ENCODE measurements at places on chromosomes 13 and 19.
A peak's percentile ranks its signal among the peaks of the same experiment; 100 is the strongest.

DNA sequence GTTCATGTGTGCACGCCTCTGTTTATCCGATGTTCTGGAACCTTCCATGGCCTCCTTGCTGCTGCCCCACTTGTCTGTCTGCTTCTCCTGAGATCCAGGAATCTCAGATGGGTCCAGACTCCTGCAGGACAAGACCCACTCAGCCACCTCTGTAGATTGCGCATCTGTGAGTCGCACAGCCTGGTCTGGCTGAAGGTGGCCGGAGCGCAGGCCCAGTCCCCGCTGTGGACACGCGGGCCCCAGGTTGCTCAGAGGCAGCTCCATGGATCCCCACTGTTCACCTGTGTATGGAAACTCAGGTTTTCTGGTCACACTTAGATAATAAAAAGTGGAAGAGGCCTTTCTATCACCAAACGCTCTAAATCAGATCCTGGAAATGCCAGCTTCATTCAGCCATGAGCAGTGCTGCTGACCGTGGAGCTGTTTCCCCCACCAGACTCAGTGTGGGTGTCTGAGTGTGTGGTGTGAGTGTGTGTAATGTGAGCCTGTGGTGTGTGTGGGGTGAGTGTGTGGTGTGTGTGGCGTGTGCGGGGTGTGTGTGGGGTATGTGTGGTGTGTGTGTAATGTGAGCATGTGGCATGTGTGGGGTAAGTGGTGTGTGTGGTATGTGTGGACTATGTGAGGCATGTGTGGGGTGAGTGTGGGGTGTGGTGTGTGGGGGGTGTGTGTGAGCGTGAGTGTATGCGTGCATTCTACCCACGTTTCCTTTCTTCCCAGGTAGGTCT is 59.5 kb downstream of the MCF2L start:
- DNase-seq = no peak

DNA sequence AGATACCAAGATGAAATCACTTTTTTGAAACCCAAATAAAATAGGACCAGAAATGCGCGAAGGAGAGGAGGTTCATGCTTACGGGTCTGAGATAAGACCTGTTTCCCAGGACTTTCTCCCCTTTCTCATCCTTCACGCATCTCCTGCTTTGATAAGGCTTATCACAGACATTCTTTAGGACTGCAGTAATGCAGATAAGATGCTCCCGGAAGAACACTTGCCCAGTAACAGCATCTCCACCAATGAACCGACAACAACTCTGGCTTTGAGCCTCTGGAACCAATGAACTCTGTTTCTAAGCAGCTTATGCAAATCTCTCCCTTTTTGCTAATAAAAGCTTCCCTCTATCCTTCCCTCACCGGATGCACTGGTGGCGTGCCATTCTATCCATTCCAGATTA is 783.4 kb upstream of the ARGLU1 start:
- no peak for DNase-seq

DNA sequence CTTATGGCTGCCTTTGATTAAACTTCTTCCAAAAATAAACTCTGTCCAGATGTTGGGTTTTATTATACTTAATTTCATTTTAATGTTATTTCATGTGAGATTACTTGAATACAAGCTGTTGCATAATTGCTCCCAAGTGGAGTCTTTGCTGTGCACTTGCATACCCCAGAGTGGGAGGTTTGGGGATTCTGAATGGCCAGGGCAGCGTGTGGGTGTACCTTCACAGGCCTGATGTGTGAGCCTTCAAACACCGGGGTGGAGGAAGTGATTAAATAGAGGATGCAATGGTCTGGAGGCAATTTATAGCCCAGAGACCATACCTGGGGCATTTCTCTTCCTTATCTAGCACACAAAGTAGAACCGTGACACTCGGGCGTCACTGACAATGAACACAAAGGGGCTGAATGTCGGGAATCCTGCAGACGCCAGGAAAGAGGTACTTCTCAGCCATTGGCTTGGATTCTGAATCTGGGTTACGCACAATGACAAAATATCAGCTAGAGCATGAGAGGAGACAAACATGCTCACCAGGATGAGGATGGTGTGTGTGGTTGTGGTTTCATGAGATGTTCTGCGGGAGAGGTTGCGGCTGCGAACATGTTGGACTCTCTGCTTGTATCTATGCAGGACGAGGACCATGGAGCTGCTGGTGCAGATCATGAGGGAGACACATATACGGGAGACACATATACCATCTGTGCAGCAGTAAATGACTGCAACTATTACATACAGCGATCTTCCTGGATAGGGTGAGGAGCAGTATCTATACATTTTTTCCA is 7.1 kb upstream of the LILRA5 start:
- DNase-seq = no peak

- DNase-seq = no peak
Measured at GRCh38 chr13:45564133-45564776, 51.3 kb downstream of the ERICH6B start.

DNA sequence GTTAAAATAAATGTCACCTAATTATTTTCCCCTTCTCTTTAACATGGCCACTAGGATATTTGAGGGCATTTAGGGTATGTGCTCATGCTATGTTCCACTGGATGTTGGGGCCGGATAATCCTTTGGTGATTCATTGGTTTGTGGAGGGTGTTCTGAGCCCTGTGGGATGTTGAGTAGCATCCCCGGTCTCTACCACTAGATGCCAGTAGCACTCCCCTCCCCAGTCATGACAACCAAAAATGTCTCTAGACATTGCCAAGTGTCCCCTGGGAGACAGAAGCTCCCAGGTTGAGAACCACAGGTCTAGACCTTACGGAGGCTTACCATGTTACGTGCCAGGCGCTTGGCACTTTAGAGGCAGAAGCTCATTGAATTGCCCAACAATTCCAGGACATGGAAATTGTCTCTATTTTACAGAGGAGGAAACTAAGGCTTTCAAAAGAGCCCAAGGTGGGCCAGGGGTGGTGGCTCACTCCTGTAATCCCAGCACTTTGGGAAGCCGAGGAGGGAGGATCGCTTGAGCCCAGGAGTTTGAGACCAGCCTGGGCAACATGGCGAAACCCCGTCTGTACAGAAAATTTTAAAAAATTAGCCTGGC is 14.1 kb downstream of the SHANK1 start:
- DNase-seq = no peak

DNA sequence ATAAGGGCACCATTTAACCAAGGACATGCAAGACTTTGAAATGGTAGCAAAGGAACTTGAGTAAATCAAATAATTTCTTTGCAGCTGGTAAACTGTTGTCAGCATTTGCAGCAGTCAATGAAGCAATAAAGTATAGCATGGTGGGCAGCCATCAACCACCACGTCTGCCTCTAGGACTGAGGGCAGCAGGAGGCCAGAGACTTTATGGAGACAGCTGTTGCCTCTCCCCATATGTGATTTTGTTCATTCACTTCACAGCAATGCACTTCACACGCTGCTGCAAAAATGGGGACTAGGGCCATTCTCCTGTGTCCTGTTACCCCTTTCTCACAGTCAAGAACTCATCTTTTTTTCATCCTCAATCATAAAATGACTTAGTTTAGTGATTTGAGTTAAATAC is 51.3 kb upstream of the PCDH9 start:
- no peak for DNase-seq

DNA sequence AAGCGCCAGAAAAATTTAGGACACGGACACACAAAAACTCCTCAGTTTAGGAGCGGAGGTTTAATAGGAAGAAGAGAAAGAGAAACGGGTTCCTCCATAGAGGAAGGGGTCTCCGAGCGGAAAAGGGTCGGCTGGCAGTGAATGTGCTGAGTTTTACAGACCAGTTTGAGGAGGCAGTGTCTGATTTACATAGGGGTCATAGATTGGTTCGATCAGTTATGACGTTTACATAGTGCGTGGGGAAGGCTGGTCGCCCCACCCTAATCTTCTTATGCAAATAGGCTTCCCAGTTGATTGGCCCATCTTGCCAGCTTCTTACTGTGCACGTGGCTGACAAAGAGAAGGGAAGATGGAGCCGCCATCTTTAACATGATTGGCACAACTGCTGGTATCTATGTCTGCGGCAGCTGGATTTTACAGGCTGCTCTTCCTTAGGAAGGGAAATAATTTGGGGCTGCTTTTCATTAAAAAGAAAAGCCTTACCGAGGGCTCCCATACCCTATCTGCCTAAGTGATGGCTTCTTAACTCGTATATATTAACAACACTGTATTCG is 1.2 kb upstream of the ZNF225 start:
- DNase-seq = no peak

GRCh38 chr13:53068585-53069520 is 40.2 kb downstream of the OLFM4 start:
- no peak for DNase-seq

- DNase-seq = no peak
Measured at GRCh38 chr19:5977222-5977784, 637 bp downstream of the RANBP3 start.

DNA sequence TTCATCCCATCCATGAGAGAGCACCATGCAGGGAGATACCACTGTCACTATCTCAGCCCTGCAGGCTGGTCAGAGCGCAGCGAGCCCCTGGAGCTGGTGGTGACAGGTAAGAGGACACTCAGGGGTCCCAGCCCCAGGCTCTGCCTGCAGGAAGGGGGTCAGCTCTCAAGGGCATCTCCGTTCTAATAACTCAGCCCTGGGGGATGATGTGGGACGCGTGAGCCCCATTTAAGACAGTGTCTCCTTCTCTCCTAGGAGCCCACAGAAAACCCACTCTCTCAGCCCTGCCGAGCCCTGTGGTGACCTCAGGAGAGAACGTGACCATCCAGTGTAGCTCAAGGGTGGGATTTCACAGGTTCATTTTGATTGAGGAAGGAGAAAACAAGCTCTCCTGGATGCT is 15.5 kb upstream of the KIR3DL3 start:
- no peak for DNase-seq

- no peak for DNase-seq
Measured at GRCh38 chr19:2089727-2090053, 6.4 kb downstream of the MOB3A start.

DNA sequence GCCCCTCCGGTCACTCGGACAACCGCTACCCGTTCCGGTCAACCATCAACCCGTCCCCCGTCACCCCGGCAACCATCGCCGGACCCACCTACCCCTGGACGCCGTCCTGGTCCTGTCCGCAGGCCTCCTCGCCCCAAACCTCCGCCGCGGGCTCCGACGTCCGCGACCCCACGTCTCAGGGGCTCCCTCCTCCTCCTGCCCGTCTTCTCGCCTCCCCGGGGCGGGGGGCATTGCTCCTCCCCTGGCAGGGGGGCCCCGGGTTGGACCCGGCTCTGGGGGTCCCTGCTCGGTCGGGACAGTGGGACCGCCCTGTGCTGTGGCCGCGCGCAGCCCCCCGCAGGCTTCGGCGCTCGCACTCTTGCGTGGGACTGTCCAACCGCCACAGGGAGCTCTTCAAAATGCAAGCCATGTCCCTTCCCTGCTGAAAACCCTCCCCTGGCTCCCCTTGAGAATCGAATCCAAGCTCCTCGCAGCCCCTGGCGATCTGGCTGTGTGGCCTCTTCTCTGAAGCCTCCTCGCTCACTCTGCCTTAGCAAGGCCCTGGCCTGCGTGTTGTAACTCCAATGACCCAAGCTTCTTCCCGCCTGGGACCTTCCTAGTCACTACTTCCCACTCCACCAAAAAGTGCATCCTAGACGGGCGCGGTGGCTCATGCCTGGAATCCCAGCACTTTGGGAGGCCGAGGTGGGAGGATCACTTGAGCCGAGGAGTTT is 8.4 kb downstream of the EPHX3 start:
- no peak for DNase-seq

GRCh38 chr19:41324231-41324702 is 14.3 kb downstream of the CCDC97 start:
- DNase-seq = no peak

GRCh38 chr19:7692417-7693088 is 9.4 kb downstream of the FCER2 start:
- DNase-seq = no peak

- DNase-seq = no peak
Measured at GRCh38 chr13:113029487-113030258, 60.7 kb downstream of the MCF2L start.

DNA sequence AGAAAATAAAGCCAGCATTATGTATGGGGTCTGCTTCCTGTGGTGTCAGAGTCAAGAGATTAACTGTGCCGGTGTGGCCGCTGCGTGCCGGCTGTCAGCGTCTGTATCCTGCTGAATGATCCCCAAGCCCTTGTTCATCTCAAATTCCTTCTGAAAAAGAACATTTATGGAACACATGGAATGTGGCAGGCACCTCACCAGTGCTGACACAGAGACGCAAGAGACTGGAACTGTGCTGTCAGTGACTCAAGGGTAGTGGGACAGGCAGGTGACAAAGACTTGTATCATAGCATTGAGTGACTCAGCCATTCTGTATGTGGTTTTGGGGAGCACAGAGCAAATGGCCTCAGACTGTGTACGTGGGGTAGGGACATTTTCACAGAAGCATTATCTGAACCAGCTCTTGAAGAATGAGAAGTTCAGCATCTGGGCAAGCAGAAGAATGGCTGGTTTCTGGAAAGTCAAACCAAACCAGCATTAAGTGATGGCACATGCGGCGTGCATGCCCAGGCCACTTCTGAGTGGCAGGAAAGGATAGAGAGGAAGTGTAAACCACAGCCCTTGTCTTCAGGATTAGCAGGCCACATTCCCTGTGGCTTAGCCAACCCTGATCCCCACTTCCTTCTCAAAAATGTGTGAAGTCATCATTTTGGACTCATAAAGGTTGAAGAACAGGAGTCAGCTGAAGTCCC is 54.0 kb upstream of the IRS2 start:
- DNase-seq = no peak

DNA sequence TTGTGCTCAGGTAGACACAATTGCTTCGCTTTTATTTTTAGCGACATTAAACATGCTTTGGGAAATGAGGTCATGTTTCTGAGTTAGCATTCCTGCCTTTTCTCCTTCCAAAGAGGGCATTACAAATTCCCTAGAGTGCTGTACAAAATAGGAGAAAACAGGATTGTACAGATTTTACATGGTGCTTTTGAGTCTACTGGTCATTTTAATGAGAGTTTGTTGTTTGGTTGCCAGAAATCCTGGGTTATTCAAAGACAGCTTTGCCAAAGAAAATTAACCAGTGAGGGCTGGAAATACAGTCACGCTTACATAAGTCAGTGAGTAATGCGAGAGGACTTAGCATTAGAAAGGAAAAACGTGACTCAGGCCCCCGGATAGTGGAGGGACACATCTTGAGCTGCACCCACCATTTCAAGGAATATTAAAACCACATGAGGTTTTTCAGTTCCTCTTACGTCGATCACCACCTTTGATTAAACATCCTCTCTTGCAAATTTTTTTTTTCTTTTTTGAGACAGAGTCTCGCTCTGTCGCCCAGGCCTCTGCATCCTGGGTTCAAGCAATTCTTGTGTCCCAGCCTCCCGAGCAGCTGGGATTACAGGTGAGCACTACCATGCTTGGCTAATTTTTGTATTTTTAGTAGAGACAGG is 55.4 kb downstream of the SACS start:
- DNase-seq = peak; percentile 53

DNA sequence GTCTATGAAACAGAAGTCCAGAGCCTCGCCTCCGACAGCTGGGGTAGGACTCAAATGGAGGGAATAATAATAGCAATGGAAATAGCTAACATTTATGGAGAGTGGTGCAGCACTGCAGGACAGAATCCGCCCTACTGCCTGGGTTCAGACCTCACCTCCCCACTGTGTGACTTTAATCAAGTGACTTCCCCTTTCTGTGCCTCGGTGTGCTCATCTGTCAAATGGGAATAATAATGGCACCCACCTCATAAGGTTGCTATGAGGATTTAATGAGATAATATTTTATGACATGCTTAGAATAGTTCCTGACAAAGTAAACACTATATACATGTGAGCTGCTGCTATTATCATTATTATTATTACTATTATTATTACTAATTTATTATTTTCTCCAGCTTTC is 3.2 kb downstream of the LRFN1 start:
- DNase-seq = no peak

GRCh38 chr19:49767381-49767780 is 580 bp downstream of the AP2A1 start:
- DNase-seq = no peak

GRCh38 chr19:16922949-16923348 is 34.1 kb downstream of the F2RL3 start:
- DNase-seq = no peak

All from ureter (tissue), 1 donor.